Kidney capillary endothelial cell (primary cell): ENCODE measurements at places on chromosomes 1 and 21.
A peak's percentile ranks its signal among the peaks of the same experiment; 100 is the strongest.

DNA sequence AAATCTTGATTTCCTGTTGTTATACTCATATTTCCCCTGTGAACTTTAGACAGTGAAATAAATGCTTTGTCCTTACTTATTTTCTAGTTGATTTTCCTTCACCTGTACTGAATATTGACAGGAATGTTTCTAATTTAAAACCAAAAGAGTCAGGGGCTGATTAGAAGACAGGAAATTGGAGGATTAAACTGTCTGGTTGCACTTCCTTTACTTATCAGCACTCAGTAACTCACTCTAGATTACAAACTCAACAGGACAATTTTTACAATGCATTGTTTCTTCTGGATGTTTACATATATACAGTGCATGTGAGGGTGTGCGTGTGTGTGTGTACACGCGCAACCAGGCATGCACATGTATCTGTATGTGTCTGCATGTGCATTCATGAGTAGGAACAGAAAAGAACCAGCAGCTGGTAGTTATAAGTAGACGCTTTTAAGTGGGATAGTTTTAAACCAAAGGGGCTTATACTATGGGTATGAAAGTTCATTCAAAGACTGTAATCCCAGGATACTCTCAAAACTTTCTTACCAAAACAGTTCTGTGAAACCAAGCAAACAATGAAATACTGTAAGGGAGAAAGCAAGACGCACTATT lies 212.0 kb upstream of the NFIA start:
- DNase-seq, result no peak

DNA sequence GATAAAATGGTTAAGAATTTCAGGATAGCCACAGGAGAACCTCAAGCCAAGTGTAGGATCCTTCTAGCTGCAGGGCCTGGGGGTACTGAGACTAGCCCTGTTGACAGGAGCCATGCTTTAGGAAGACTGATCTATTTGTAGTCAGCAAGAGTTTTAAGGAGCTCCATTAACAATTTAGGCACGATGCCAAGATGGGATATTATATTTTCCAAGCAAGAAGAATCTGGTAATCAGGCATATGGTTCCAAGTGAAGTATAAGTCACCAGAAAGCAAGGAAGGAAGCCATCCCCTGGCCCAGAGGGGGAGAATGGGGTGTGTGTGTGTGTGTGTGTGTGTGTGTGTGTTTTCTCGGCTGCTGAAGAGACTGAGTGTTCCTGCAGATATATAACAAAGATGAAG lies 7.0 kb downstream of the IFNAR2 start:
- no peak for DNase-seq

- no peak for DNase-seq
Measured at GRCh38 chr1:33001282-33001681, 35.4 kb downstream of the AK2 start.

DNA sequence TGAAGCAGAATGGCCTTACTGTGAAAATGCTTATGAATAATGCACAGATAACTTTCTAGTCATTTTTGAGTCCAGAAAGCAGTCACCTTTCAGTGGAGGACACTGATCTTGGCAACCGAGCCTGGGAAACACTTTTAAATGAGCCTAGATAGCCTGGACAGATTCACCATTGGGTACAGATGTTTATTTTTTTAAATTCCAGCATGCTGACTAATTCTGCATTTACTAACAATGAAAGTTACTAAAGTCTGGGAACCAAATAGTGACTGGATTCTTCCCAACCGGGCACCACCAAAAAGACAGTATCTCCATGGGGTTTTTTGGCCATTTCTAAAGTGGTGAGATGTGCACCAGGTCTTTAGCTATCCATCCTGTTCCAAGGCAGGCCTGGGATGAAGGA lies 3.3 kb upstream of the FMOD start:
- DNase-seq, result no peak

DNA sequence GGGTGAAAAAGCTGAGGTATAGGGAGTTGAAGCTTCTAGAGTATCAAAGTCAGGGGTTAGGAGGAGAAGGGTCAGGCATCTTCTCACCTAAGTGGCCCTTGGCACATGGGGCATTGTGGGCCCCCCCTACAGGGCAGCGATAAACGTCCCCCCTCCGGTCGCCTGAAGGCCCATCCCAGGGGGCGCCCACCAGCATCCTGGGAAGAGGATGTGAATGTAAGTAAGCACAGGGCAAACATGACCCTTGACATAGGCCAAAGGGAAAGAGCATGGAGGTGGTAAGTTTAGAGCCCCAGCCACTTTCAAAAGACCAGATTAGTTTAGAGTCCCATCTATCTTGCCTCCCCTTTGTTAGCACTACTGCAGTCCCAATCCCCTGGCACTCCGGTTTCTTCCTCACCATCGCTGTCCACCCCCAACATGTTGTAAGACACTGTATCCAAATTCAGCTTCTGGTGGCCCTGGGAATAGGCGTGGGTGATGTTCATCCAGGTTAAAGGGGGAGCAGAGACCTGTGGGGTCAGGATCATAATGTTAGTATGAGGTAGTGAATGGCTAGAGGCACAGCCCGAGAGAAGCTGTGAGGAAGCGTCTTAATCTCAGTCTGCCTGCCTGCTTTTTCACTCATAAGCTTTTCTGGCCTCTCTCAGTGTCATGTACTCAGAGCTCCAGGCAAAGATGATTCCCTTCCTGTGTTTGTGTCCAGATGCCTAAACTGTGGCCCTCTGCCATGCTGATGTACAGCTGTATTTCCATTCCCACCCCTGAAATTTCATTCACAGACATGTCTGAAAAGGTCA lies 2.7 kb downstream of the ITGA10 start:
- DNase-seq, result no peak

DNA sequence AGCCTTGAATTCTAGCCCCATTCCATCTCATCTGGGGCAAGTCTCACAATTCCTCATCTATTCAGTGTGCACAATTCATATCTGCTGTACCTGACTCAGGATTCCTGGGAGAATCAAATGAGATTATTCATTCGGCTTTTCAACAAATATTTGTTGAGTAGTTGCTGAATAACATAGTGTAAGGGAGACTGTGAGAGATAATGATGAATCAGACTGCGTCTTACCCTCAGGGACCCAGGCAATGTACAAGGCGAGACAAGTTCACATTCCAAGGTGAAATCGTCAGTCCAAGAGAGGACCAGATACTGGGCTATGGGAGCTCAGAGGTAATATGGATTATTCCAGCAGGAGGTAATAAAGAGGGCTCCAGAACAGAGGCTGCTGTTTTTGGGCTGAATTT lies 67.8 kb upstream of the SMYD2 start:
- no peak for DNase-seq

DNA sequence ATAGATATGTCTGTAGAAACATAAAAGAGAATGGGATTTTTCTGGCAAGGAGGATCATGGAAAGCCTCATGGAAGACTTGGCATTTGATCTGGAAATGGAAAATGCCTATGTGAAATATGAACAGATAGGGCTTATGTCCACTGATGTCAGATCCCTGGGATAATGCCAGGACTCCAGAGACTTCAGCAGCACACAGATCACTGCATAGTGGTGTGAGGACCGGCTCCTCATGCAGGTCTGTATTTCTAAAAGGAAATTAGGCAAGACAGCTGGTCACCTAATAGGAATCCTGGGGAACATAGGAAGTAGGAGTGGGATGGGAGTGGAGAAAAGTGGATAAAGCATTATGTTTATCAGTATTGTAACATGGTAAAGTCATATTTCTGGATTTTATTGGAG lies 56.8 kb upstream of the IPO9 start:
- DNase-seq, result no peak

DNA sequence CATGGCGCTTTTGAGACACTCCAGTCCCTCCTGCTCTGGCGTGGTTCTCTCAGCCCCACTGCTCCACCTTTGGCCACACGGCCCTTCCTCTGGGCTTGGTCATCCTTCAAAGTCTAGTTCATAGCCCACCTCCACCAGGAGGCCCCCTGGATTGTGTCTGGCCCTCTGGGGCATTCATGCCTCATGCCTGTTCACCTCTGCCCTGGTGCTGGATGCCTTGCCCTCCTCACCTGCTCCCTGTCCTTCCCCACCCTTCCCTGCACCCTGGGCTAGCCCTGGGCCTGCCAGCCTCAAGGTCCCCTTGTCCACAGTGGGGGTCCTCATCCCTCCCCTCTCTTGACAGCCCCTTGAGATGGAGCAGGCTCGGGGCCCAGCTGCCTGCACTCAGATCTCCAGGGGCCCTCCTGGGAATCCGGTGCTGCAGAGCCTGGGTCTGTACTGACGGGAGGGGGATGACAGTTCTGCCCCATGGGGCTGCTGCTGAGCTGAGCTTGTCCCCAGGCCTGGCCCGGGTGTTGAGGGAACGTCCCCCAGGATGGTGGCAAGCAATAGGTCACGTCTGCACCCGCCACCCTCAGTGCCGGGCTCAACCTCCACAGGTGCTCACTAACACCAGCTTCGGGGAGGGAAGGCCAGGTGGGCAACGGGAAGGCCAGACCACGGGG lies 18.4 kb downstream of the PRXL2B start:
- DNase-seq, result no peak

DNA sequence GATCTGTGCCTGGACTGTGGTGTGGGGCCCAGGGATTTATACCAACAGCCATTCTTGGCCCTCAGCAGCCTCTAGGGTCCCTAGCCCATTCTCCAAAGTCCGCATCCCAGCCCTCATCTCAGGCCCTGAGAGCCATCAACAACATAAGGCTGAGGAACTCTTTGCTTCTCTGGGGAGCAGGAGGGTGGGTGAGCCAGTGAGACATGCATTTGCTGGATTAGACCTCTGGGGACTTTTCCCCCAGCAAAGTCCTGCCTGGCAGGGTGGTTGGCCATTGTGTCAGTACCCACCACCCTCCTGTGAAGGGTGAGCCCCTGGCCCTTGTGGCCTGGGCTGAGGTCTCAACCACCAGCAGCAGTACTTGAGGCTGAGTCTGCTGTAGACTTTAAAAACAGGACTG lies 24.2 kb upstream of the FAM20B start:
- no peak for DNase-seq

DNA sequence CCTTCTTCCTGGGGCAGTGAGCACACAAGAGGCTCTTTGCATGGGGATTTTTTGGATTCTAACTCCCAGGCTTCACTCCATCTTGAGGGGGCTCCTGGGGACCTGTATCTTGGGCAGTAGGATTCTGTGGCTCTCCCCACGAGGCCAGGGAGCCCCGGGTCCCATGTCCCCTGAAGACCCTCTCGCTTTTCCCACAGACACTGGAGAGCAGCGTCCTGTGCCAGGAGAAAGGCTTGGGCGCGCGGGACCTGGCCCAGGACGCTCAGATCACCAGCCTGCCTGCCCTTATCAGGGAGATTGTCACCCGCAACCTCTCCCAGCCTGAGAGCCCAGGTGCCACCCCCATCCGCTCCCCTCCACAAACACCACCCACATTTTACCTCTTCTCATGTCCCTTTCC lies 735 bp downstream of the CROCC start:
- DNase-seq, result no peak

- no peak for DNase-seq
Measured at GRCh38 chr1:110237386-110238152, 27.5 kb downstream of the KCNC4 start.

GRCh38 chr1:202615501-202616354 lies 94.5 kb downstream of the SYT2 start:
- DNase-seq, result peak; percentile 53

DNA sequence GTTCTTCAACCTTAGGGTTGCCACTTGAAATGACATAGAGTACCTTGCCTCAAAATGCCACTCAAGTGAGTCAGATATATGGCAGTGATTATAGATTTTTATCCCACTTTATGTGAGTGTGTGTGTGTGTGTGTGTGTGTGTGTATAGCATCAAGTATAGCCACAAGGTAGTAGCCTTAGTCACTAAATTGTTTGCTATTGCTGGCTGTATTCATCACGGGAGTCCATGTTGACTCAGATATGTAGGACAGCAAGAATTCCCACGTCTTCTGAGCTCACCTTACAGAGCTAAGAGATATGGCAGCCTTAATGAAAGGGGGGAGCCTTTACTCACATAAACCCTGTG lies 9.3 kb downstream of the ETS2 start:
- no peak for DNase-seq

DNA sequence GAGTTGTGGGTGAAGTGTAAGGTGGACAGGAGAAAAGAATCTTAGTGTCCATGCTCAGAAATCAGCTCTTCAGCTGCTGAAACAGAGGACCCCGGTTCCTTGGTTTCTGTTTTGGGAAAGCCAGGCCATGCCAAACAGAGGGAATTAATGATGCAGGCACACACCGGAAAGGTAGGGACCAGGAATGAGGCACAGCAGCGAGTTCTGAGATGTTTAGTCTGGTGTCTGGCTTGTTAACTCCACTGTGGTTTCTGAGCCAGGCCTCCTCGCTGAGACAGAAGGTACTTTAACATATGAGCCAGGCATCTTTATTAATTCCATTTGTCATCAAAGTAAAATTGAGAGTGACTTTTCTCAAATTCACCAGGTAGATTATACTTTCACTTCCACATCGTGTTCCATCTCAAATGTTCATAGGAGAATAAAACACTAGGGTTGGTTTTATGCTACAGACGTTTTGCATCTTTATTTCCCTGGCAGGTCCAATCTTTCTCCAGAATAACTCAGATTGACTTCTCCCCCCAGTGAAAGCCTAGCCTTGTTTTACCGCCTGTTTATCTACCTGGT lies 23.5 kb downstream of the LRRC8D start:
- DNase-seq, result no peak

DNA sequence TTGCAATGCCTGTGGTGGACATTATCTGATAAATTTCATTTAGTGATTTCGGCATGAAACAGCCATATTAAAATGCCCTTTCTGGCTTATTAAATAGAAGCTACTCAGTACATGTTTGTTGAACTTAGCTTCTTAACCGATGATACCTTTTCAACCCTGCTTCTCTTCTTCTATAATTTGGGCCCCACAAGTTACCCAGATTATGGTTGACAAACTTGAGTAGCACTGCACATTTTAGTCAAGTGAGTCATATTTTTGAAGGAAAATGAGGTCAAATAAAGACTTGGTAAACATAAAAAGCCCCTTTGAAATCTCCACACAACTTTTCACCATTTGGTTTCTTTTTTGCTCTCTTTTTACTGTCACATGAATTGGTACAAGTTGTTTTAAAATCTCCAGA lies 33.8 kb downstream of the GIPC2 start:
- DNase-seq, result no peak

DNA sequence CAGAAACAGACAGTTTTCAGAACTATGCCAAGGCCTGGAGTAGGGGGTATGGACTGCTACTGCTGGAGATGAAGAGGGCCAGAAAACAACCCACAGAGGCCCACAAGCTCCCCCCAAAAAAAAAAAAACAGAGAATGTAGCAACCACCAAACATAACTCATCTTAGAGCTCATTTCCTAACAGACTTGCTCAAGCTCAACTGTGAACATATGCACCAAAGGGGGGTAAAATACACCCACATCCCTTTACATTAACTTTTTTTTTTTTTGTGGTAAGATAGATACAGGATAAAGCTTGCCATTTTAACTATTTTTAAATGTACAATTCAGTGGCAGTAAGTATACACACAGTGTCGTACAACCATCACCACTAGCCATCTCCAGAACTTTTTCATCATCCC lies 36.0 kb downstream of the SEC16B start:
- no peak for DNase-seq

DNA sequence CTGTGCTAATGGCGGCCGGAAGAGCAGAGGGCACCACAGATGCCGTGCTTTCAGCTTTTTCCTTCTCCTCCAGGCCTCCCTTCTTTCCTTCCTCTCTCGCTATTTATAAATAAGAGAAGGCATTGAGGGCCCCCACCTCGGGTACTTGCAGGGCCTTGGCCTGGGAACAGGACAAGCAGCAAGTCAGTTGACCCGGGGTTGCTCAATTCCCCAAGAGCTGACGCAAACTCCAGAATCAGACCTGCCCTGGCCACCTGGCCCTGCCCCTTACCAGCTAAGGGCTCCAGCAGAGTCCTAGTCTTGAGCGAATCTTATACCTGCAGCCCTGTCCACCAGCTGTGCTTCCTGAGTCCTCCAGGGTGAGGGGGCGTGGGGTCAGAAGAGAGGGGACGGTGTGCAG lies 13.5 kb downstream of the TNFRSF1B start:
- no peak for DNase-seq

GRCh38 chr1:188402986-188403385 lies 1574.2 kb downstream of the PLA2G4A start:
- DNase-seq, result no peak
